ENCODE measurements at places on chromosomes 6 and 20. TPM values are rescaled to one million over a fixed set of nuclear protein-coding genes. Genes with fewer than 3 reads are reported as not detected.

DNA sequence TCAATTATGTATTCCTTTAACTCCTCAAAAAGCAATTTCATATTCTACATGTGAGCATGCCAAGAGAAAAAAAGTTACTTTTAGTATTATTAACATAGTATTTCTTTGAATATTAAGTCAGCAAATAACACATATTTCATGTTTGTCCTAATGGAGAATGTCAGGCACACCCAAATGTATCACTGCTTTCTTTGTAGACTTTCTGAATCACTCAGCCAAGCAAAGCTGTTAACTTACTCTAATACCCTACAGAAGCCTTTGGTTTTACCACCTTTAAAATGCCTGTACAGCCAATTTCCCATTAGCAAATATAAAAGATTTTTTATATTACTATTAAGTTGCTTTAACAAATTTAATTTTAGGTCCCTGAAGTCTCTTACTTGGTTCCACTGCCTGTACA is 23.8 kb downstream of the FRK start:
- H3K36me3 ChIP-seq = no peaks in the 10 kb centered on the region
- no peak overlapping the region for H3K27ac ChIP-seq
- no peak for DNase-seq
- H3K27me3 ChIP-seq = peaks cover 18% of the 10 kb centered on the region
- H3K4me1 ChIP-seq = no peaks in the 10 kb centered on the region

SYNDIG1 gene
- not detected for total RNA-seq

DNA sequence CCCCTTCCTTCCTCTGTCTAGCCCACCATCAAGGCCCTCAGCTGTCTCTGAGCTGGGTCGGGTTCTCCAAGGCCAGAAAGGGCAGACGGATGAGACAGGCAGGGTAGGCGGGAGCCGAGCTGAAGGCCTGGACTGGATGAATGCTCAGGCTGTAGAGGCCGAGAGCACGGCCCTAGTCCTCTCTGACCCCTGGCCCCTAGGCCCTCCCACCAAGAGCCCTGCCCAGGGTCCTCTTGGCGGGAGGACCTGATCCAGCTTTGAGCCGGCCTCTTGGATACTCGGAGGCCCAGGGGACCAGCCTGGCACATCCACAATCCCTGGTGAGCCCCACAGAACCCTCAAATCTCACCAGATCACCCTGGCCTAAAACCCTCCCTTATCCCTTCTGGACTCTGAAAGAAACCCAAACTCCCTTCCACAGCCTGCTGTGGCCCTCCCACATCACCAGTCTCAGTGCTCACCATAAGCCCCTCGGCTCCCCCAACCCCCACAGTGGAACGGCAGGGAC is 8.2 kb downstream of the ADISSP start:
- H3K36me3 ChIP-seq = peaks cover 12% of the 10 kb centered on the region
- no peak overlapping the region for H3K27ac ChIP-seq
- no peak overlapping the region for H3K4me3 ChIP-seq
- DNase-seq = no peak

DNA sequence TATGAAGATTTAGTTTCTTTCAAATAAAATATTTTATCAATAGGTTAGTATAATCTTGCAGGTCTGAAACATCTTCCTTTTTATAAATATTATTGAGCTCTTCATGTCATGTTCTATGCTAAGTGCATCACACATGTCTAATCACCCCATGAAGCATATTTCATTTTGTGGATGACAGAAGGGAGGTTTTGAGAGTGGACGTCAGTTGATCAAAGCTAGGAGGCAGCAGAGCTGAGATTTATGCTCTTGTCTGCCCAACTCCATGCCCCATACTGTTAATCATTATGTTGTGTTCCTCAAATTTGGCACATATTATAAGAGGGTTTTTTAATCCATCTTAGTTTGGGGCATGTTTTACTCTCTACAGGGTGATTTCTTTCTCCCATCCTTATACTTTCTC is 22.7 kb downstream of the DSE start:
- DNase-seq = no peak
- peaks cover 22% of the 10 kb centered on the region for H3K4me1 ChIP-seq
- no peak overlapping the region for H3K4me3 ChIP-seq
- H3K27ac ChIP-seq = peak overlapping the region; percentile 31

- H3K4me1 ChIP-seq = peaks cover 63% of the 10 kb centered on the region
- peak overlapping the region; percentile 79 for H3K4me3 ChIP-seq
- peaks cover 9% of the 10 kb centered on the region for H3K36me3 ChIP-seq
- H3K27ac ChIP-seq = peak overlapping the region; percentile 100
- DNase-seq = no peak
- no peaks in the 10 kb centered on the region for H3K27me3 ChIP-seq
Measured at GRCh38 chr20:53834749-53835148, 235.6 kb downstream of the BCAS1 start.

TRIM10 gene
- not detected for total RNA-seq

COL11A2 gene
- total RNA-seq = 1.3 TPM

COL9A1 gene
- not detected for total RNA-seq

DNA sequence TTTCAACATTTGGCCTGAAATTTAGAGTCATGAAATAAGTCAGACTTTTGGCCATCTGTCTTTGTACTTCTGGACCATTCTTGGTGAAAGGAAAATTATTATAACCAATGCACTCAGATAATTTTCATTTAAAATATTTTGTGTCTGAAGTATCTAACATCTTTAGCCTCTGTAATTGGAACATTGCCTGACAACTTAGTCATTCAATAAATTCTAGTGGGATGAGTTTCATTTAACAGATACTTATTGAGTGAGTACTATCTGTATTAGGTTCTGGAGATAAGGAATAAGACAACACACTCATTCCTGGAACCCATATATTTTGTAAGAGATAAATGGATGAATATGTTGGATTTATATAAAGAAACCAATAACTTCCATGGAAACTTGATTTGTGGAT is 536.0 kb downstream of the BCKDHB start:
- H3K36me3 ChIP-seq = no peaks in the 10 kb centered on the region
- no peaks in the 10 kb centered on the region for H3K4me1 ChIP-seq
- H3K4me3 ChIP-seq = no peak overlapping the region
- no peak overlapping the region for H3K27ac ChIP-seq

DDO gene
- not detected for total RNA-seq

GGT7 gene
- 13.2 TPM for total RNA-seq

- no peak overlapping the region for H3K27ac ChIP-seq
- no peaks in the 10 kb centered on the region for H3K27me3 ChIP-seq
- H3K4me1 ChIP-seq = peaks cover 41% of the 10 kb centered on the region
- no peak for DNase-seq
- H3K36me3 ChIP-seq = peaks cover 12% of the 10 kb centered on the region
Measured at GRCh38 chr6:151442371-151442770, 9.6 kb downstream of the RMND1 start.

DNA sequence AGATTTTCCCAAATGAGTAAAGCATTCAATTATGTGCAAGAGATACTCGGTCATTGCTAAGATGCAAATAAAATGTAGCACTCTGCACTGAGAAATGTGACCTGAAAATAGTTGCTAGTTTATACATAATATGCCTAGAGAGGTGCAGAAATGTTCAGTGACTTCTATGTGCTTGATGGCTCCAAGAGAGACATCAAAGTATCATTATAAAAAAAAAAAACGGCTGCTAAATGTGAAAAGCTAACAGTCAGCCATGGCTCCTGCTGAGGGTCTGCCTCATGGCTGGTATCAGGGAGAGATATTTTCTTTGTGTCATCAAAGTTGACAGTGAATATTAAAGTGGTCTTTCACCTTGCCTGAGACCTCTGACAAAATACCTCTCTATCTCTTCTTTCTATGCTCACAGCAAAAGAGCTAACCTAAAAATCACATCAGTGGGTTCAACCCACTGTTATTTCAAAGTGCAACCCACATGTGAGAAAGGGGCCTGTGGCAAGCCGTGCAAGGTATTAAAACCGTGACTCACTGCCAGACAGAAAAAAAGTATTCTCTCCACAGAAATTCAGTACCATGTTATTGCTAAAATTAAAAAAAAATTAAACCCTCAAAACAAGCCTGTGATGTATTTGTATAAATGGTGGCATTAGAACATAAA is 259.0 kb downstream of the HIVEP2 start:
- peaks cover 3% of the 10 kb centered on the region for H3K36me3 ChIP-seq
- H3K4me1 ChIP-seq = peaks cover 26% of the 10 kb centered on the region
- H3K4me3 ChIP-seq = no peak overlapping the region

LRRC1 gene
- 1.9 TPM for total RNA-seq

DNA sequence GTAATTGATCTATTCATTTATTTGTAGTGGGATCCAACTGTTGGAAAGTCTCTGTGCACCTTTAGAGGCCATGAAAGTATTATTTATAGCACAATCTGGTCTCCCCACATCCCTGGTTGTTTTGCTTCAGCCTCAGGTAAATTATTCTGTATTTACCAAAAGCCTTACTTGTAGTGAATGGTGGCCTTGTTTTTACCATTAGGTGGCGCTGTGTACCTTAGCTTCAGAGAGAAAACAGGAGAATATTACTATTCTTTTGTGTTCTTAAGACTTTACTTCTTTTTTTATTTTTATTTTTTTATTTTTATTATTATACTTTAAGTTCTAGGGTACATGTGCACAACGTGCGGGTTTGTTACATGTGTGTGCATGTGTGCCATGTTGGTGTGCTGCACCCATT is 23.7 kb downstream of the PEX7 start:
- peak; percentile 63 for DNase-seq
- H3K27ac ChIP-seq = no peak overlapping the region
- no peak overlapping the region for H3K4me3 ChIP-seq
- no peaks in the 10 kb centered on the region for H3K27me3 ChIP-seq
- peaks cover 2% of the 10 kb centered on the region for H3K4me1 ChIP-seq

GRCh38 chr20:40991181-40991889 is 37.3 kb upstream of the TOP1 start:
- H3K36me3 ChIP-seq = no peaks in the 10 kb centered on the region
- H3K27me3 ChIP-seq = no peaks in the 10 kb centered on the region
- peak; percentile 46 for DNase-seq
- H3K27ac ChIP-seq = peak overlapping the region; percentile 85
- H3K4me3 ChIP-seq = no peak overlapping the region
- H3K4me1 ChIP-seq = peaks cover 28% of the 10 kb centered on the region

MEI4 gene
- not detected for total RNA-seq

TNF gene
- 92.5 TPM for total RNA-seq

EBF4 gene
- 1.1 TPM for total RNA-seq

DNA sequence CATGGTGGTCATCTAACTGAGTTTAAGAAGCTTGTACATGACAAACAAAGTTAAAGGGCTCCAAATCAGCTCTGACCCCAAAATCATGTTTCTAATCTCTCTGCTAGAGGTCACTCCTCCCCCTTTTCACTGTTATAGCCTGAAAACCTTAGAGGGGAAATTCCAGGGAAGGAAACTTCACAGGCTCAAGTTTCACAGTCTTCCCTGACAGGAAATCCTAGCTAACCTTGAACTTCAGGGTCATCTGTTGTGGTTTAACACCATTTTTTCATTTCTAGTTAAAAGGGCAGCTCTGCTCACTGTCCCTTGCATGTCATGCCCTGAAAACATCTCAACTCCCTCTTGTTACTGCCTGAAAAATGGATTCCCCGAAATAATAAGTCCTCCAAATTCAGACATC is 104.4 kb upstream of the BMP2 start:
- no peak overlapping the region for H3K27ac ChIP-seq
- no peaks in the 10 kb centered on the region for H3K4me1 ChIP-seq
- no peaks in the 10 kb centered on the region for H3K27me3 ChIP-seq
- H3K36me3 ChIP-seq = no peaks in the 10 kb centered on the region
- no peak for DNase-seq

DNA sequence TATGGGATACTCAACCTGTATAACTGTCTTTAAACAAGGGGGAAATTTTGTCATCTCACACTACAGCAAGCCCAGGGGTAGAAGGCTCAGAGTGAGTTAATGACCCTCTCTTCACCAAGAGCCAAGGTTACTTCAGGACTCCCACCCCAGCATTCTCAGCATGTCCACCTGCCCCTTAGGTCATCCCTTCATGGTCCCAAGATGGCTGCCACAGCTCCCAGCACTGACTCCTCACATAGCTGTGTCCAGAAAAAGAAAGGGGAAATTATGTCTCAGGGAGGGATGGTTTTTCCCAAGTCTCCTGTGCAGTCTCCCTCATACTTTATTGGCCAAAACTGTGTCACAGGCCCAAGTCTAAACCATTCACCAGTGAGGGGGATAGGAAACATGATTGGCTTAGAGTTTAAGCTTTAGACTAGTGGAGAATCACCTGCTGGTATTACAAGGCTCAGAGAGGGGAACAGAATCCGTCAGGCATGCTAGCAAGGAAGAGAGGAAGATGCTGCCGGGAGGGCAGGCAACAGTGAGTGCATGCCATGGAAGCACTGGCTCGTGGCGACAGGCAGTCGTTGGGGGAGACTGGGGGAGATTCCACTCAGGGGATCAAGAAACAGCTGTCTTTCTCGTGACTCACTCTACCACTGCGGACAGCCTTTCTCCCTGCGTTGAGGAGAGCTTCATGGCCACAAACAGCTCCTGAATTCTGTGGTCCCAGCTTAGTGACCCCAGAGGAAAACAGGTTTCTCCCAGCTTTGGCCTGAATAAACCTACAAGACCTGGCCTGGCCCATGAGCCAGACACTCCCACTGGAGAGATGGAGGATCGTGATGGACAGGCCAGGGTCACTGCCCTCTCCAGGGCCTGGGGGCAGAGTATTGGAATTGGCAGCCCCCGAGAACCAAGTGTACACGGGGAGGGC is 37.2 kb downstream of the HM13 start:
- H3K4me3 ChIP-seq = no peak overlapping the region
- H3K27me3 ChIP-seq = no peaks in the 10 kb centered on the region
- H3K27ac ChIP-seq = peak overlapping the region; percentile 22
- peaks cover 60% of the 10 kb centered on the region for H3K36me3 ChIP-seq
- peaks cover 14% of the 10 kb centered on the region for H3K4me1 ChIP-seq
- no peak for DNase-seq

MCCD1 gene
- not detected for total RNA-seq

GRCh38 chr6:135181333-135182070 is 394 bp downstream of the MYB start:
- H3K36me3 ChIP-seq = peaks cover 38% of the 10 kb centered on the region
- peaks cover 44% of the 10 kb centered on the region for H3K4me1 ChIP-seq
- H3K4me3 ChIP-seq = peak overlapping the region; percentile 99
- DNase-seq = peak; percentile 35
- H3K27me3 ChIP-seq = no peaks in the 10 kb centered on the region
